Naive thymus-derived CD8-positive, alpha-beta T cell (primary cell): ENCODE measurements at places on chromosomes 7 and 10.

GRCh38 chr10:128833671-128834070, 633.4 kb upstream of the MGMT start:
- no peaks in the 10 kb centered on the region for H3K36me3 ChIP-seq
- no peak overlapping the region for H3K27ac ChIP-seq
- no peak for DNase-seq
- no peaks in the 10 kb centered on the region for H3K4me1 ChIP-seq

DNA sequence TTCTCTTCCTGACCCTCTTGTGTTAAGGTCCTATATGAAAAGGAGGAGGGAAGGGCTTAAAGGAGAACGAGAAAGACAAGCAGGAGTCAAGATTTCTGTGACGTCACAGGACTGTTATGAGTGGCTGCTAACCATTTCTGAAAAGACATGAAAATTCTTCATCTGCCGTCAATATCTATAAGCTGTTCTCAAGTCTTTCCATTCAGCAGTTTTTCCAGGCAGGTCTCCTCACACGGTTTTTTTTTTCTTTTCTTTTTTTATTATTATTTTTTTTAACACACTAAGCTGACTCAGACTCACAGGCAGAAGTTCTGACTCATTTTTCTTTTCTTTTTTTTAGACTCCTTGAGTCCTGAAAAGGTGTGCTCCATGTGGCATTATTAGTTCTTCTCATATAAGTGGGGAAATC, 72.0 kb downstream of the DGKI start:
- no peak for DNase-seq
- H3K36me3 ChIP-seq, result no peaks in the 10 kb centered on the region
- no peaks in the 10 kb centered on the region for H3K4me1 ChIP-seq
- peaks cover 9% of the 10 kb centered on the region for H3K27me3 ChIP-seq
- H3K4me3 ChIP-seq, result no peak overlapping the region

- H3K4me1 ChIP-seq, result peaks cover 7% of the 10 kb centered on the region
- no peak for DNase-seq
- H3K27ac ChIP-seq, result no peak overlapping the region
Measured at GRCh38 chr7:25968205-25968993, 183.6 kb upstream of the NFE2L3 start.

GRCh38 chr7:155392726-155393570, 65.0 kb upstream of the EN2 start:
- peaks cover 11% of the 10 kb centered on the region for H3K27me3 ChIP-seq
- no peaks in the 10 kb centered on the region for H3K36me3 ChIP-seq
- peaks cover 1% of the 10 kb centered on the region for H3K4me1 ChIP-seq
- H3K4me3 ChIP-seq, result no peak overlapping the region
- no peak overlapping the region for H3K27ac ChIP-seq

GRCh38 chr10:88113657-88114272, 250.3 kb downstream of the PTEN start:
- no peak overlapping the region for H3K4me3 ChIP-seq
- no peak for DNase-seq
- H3K36me3 ChIP-seq, result no peaks in the 10 kb centered on the region
- no peaks in the 10 kb centered on the region for H3K27me3 ChIP-seq
- peaks cover 17% of the 10 kb centered on the region for H3K4me1 ChIP-seq

DNA sequence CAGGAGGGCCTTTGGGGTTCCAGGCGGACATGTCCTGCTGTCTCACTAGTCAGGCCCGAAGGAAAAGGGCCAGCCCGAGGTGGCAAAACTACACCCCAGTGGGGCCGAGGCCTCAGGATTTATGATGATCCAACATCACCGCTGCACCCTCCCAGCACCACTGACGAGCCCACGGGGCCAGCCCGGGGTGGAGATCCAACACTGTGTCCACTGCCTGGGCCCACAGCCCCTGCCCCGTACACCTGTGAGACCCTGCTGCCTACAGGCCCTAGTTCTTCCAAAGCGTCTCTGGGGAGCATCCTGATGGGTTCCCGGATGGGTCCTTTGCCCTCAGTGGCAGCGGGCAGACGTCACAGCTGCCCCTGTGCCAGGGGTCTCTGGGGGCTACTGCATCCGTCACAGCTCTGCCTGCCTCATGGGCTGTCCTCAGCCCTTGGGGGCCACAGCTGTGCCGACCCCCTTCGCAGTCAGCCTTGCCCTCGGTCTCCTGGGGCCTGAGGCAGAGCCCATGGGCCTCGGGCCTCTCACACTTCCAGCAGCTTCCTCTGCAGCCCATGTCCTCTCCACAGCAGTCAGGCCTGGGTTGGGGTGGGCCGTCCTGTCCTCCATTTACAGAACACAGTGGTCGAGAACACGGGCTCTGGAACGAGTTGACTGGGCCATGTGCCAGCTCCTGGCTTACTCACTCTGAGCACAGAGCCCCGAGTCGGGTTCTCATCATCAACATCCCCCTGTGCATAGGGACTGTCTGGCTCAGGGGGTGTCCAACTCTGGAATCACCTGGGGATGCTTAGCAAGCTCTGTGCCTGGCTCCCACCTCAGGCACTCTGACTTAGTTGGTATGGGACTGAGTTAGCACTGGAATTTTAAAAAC, 64.9 kb downstream of the FOXL3 start:
- no peaks in the 10 kb centered on the region for H3K36me3 ChIP-seq
